Calu3 (cell line): ENCODE measurements at places on chromosomes 4 and X. TPM values are rescaled to one million over a fixed set of nuclear protein-coding genes. Genes with fewer than 3 reads are reported as not detected.

- no peak for DNase-seq
Measured at GRCh38 chr4:146255874-146256273, 41.5 kb downstream of the REELD1 start.

- DNase-seq: no peak
Measured at GRCh38 chrX:55450259-55450658, 1.7 kb upstream of the MAGEH1 start.

- DNase-seq: no peak
Measured at GRCh38 chr4:139253713-139254112, 26.3 kb downstream of the MGARP start.

GRCh38 chrX:1928805-1929204, 313.9 kb downstream of the ASMT start:
- no peak for DNase-seq

- DNase-seq: no peak
Measured at GRCh38 chr4:69910016-69910782, 20.7 kb upstream of the CSN1S1 start.

GRCh38 chr4:59484944-59485343, 1715.2 kb upstream of the ADGRL3 start:
- DNase-seq: no peak

DNA sequence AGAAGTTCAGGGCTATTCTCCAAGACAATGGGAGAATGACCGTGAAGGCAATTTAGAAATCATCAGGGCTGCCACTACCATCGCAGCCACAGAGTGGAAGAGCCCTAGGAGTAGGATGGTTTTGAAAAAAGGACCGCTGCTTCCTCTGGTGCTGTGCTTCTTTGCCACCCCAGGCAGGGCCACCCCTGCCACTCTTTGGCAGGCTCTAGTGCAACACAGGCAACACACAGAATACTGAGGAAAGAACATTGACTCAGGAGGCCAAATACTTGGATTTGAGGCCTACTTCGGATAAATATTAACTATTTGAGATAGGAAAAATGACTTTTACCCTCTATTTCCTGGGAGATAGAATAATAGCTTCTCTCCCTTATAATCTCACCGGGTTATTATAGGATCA, 228.9 kb upstream of the BOD1L1 start:
- DNase-seq: no peak

DNA sequence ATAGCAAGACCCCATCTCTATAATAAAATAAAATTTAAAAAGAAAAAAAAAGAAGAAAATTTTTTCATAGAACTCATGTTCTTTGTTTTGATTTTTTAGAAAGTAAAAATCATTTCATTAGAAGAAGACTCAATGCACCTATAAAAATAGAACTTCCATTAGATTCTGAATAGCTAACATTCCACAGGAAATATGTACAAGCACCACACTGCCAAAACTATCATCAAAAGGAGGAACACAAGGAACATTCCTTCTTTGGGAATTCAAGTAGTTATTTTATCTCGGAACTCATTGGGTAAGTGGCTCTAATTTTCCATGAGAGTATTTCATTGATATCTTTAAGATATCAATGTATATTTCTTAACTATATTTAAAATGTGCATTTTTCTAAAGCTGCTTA, 157.6 kb downstream of the CAMK2D start:
- no peak for DNase-seq

DNA sequence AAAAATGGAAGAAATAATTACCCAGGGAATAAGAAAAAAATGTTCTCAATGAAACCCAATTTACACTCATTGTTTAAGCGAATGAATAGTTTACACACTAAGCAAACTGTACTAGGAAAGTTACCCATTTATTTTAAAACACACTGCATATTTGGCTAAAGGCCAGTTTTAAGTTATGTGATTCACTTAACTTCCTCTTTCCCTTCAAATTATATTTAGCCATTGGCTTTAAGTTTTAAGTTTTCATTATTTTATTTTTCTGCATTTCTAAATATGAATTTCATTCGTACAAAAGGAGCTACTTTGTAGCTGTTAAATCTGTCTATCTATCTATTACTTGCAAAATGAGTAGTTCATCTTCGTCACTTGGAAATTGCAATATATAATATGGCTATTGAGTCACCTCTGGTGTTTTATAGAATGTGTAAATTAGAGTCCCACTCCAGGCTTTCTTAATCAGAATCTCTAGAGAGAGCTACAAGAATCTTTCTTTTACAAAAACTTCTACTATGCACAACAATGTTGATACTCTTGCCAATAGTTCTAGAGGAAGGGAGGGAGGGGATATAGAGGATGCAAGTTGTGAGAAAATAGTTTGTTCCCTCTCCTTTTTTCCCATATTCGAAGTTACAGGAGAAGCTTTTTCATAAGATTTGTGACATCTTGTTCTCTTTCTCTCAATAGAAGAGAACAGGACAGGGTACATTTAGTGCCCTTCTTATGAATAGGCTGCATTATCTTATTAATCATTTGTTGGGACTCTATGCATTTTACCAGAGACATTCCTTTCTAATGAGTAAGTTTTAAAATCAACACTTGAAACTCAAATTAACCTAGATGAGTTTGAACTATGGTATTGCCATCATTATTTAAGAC, 41.8 kb downstream of the SULT1B1 start:
- no peak for DNase-seq

DNA sequence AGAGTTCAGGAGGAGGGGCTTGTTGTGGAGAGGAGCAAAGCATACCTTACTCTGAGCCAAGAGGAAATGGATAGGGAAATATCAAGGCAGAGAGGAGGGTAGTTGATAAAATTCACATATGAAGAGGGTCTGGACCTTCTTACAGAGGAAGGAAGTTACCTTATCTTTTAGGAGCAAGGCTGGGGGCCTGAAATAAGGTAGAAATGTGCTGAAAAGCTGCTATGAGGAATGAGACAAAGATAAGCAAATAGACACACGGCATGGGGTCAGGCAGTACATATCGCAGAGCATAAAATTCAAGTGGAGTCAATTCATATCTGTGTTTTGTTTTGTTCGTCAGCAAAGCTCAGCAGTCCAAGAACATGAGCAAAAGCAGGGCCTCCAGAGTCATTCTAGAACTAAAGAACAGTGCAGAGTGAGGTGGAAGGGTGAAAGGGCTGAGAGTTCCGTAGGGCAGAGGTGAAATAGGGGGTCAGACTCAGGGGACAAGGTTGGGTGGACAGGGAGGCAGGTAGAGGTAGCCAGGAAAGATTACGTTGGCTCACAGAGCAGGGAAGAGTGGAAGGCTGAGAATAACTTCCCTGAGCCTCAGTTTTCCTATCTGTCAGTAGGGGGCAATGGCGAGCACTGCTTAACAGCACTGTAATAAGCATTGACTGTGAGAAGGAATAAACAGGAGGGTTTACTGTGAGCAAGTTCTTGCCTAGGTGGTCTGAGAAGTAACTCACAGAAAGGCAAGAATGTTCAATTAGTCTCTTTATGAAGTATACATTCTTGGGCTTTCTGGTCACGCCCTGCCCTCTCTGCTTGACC, 9.2 kb downstream of the VSIG4 start:
- no peak for DNase-seq

- peak; percentile 58 for DNase-seq
Measured at GRCh38 chrX:84188320-84188834, 378 bp upstream of the RPS6KA6 start.

DNA sequence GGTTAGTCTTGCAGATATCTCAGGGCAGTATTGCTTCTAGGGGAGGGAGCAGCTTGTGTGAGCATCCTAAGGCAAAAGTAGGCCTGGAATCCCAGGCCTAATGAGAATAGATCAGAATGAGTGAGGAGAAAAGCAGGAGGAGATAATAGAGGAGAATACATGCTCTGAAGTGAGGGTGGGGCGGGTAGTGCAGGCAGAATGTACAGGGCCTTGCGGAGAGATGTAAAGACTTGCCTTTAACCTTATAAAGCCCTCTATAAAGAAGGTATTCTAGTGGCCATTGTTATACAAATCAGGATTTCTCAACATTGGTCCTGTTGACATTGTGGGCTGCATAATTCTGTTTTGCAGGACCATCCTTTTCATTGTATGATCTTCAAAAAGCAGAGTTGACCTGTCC, 855.3 kb downstream of the PCDH7 start:
- DNase-seq: no peak

The CPZ gene
- not detected in 2 replicates for total RNA-seq

The RAB33A gene
- total RNA-seq: not detected in 2 replicates

The TBX22 gene
- not detected in 2 replicates for total RNA-seq

The TMEM255A gene
- not detected in 2 replicates for total RNA-seq

The MAGED4 gene
- 5.7 and 7.8 TPM in 2 replicates for total RNA-seq
